ENCODE measurements at places on chromosomes 11 and 22.

GRCh38 chr11:110077831-110078325, 15.3 kb upstream of the ZC3H12C start:
- no peak for DNase-seq

DNA sequence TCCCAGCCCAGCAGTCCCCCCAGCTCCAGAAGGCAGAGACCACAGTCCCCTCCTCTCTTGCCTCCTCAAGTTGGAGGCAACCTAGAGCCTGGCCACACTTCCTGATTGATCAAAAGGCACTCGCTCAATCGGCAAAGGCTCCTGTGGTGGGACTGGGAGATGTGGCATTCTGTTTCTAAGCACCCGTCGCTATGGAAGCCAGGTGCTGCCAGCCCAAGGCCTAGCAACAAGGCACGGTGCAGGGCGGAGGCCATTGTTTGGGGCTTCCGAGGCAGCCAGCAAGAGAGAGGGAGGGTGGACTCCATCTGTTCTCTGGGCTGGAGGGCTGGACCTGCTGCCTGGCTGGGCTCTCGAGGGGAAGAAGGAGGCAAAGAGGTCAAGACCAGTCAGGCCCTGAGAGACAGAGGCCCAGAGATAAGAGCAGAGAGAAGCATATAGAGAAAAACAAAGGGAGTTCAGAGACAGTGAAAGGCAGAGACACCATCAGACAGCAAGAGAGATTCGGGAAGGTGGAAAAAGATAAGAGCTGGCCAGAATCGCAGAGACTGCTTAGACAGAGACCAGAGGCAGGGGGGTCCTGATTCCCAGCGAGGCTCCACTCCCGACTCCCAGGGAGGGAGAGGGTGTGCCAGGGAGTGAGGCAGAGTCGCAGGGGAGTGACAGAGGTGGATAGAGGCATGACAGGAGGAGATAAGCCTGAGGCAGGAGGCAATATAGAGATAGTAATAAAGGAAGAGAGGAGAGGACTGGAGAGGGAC, 21.2 kb downstream of the PDE2A start:
- DNase-seq, result no peak

GRCh38 chr11:20070459-20070858, 89.8 kb downstream of the DBX1 start:
- DNase-seq, result no peak

- DNase-seq, result no peak
Observed at GRCh38 chr22:29187831-29188230, 17.9 kb upstream of the EMID1 start.

DNA sequence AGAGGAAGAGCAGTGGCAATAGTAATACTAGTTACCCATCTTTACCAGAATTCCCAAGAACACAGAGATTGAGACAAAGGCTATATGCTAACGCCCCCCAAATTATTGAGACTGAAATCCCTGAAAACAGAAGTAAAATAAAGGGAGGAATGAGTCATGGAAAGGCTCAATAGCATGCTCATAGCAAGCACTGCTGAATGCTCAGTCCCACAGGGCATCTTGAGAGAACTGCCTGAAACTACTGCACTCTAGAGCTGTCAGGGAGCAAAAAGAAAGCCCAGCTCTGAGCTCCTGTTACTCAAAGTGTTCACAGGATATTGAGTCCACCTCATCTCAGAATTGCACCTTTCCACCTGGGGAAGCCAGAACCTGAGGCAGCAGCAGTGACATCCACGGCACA, 44.1 kb upstream of the FIBIN start:
- no peak for DNase-seq

DNA sequence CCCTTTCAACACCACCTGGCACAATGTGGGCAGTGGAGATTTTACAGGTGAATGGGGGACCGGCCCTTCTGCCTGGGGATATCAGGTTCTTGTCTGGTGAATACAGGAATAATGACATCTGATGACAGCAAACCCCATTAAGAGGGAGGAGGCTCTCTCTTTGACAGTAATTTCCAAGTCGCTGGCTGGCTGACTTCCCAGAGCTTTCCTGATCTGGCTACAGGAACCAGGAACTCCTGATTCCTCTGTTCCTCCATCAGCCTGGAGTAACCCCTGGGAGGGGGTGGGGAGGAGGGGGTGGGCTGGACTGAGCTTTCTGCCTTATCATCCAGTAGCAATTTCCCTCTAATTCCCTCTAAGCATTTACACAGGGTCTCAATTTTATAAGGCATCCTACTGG, 3.7 kb upstream of the MIEF1 start:
- no peak for DNase-seq

GRCh38 chr11:71248656-71249055, 3.7 kb downstream of the SHANK2 start:
- DNase-seq, result no peak

- DNase-seq, result no peak
Observed at GRCh38 chr22:40204321-40205116, 26.8 kb downstream of the TNRC6B start.

DNA sequence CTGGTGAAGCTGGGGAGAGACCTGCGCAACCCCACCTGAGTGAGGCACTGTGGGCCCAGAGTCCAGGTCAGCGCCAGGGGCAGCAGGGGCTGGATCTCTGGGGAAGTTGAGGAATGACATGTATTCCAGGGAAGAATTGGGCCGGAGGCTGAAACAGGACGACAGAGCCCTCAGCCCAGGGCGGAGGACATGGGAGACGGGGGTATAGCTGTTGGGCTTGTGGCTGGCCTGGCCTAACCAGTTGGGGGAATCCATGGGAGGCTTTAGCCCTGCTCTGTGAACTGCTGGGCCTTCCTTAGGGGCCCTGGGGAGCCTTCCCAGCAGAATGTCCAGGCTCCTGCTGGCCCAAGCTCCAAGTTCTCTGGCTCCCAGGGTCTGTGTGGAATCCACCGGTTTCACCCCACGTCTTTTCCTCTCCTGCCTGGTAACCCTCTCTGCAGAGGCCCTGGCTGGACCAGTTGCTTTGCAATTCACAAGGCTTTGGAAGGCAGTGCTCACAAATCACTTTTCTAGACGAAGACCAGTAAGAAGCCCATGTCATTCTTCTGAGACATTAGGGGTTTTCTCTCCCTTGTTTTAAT, 50.4 kb upstream of the KCNQ1OT1 start:
- peak; percentile 11 for DNase-seq

DNA sequence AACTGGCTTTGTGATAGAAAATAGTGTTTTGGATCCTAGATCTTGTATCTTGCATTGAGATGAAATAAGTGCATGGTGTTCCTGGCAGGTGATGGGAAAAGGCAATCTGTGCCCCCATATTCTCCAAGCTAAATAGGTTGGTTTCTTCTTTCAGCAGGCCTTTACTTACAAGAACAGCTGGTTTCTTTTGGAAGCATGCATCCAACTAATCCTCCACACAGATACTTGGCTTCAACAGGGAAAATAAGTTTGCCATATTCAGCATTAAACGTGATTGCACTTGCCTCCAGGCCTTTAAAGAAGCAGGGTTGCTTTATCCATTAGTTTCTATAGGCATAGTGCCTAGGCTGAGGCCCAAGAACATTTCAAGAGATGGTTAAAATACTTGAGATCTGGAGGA, 59.9 kb downstream of the APIP start:
- DNase-seq, result no peak

DNA sequence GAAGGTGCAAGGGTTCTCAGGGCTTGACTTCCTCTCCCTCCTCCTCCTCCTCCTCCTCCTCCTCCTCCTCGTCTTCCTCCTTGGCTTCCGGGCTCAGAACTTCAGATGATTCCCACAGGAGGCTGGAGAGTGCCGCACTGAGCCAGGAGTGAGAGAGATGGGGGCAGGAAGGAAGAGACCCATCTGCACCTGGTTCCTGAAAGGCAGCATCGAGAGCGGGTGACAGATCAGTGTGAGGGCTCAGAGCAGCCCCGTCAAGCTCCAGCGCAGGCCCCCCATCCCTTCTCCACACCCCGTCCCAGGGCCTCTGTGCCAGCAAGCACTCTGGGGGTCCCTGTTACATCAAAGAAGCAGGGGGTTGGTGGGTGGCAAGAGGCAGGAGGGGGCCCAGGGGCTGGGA, 51.5 kb downstream of the ELFN2 start:
- no peak for DNase-seq

DNA sequence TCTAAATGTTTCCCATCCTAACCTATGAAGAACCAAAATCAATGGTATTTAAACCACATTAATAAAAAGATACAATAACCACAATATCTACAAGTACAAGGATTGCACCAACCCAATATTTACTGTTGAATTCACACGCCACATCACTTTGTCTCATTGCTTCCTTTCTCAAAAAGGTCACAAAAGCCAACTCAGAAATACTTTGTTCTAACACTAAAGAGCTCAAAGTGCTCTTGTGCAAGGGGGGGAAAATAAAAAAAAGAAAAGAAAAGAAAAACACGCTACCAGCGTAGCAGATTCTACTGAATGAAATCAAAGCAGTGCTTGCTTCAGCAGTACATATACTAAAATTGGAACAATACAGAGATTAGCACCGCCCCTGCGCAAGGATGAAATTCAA, 10.5 kb upstream of the ARHGAP32 start:
- DNase-seq, result no peak

DNA sequence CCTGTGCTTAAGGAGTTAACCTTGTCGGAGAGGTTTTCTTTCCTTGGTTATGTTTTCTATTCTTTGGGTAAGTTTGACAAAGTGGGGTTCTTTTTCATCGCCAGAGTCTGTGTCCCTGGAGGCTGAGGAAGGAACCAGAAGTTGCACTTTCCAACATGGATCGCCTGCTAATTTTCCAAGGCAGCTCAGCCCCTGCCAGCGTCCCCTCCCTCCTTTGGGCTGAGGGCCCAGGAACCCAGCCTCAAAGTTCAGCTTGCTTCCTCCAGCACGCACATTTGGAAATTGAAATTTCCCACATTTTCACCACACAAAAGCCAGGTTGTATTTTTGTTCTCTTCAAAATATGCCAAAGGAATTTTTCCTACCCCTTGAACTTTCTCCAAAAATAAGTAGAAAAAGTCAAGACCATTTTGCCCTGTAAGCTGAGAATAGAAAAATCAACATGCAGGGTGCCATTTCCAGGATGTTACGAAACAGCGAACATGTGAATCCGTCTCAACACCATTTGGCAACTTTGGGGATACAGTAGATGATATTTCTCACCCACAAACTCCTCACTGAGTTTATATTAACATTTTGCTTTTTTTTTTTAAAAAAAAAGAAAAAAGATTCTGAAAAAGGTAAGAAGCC, 343.5 kb downstream of the TENM4 start:
- DNase-seq, result peak; percentile 85

GRCh38 chr11:35496416-35496815, 29.0 kb downstream of the PAMR1 start:
- no peak for DNase-seq

GRCh38 chr22:44438481-44439131, 59.4 kb downstream of the RTL6 start:
- DNase-seq, result no peak

- DNase-seq, result peak; percentile 31
Observed at GRCh38 chr11:124536520-124536919, 6.9 kb downstream of the OR8B12 start.

DNA sequence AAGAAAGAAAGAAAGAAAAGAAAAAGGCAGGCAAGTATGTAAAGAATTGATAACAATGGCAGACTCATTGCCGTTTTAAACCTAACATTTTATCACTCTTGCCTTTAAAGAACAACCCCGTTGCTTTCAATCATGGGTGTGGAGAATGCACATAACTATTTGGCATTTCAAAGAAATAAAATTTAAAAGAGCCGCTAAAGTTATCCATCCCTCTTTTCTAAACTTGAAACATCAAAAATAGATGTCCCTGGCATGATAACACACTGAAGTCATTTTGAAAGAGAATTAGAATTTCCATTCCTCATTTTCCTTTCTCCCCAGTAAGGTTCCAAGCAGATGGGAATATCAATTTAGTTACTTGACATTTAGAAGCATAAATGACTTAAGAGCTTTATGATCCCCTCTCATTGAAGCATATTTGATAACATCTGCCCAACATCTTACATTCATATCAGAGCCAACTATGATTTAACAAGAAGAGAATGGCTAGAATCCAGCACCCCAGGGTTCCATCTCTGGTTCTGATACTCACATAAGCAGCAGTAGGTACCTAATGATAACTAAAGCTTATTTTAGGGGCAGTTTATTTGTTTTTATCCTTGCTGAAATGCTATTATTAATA, 529.6 kb upstream of the LRRC4C start:
- no peak for DNase-seq

- no peak for DNase-seq
Observed at GRCh38 chr11:28983780-28984179, 875.6 kb downstream of the METTL15 start.

DNA sequence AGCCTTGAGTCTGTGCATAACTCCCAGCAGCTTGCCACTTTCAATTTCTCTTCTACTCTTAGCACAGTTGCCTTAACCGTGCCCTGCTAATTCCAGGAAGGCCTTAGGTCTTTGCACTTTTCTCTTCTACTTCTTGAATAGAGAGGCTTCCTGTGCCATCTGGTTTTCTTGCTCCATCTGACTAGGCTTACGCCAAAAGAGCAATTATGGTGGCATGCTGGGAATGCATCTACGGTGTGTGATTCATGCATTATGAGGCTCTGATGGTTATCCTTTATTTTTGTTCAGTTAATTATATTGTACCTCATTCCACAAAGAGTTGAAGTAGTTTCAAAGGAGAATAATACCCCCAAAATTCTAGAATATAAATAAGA, 29.4 kb downstream of the SIK2 start:
- DNase-seq, result no peak

- no peak for DNase-seq
Observed at GRCh38 chr11:12140186-12140793, 29.9 kb downstream of the MICAL2 start.

GRCh38 chr11:2207212-2207611, 35.6 kb upstream of the TH start:
- no peak for DNase-seq

DNA sequence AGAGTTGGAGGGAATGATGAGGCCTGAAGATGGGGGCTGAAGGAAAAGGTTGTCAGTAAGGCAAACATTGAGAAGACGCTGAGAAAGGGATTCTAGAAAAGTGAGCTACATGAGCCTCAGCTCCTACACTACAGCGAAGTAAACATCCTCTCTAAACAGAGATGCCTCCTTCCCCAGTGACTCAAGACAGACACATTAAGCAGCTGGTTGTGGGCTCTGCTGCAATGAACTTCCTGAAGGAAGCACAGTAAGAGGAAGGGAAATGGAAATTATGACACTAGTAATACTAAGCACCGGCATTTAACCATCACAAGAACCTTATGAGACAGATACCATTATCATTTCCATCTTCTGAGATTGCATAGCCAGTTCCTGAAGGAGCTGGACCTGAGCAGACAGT, 190.5 kb downstream of the C11orf87 start:
- no peak for DNase-seq

GRCh38 chr11:84671325-84671999, 955.7 kb downstream of the DLG2 start:
- DNase-seq, result no peak

- DNase-seq, result peak; percentile 6
Observed at GRCh38 chr11:77074626-77075221, 8.0 kb downstream of the CAPN5 start.
